PC-3 (cell line): ENCODE measurements at places on chromosomes 1 and 21. TPM values are rescaled to one million over a fixed set of nuclear protein-coding genes. Genes with fewer than 3 reads are reported as not detected.

DNA sequence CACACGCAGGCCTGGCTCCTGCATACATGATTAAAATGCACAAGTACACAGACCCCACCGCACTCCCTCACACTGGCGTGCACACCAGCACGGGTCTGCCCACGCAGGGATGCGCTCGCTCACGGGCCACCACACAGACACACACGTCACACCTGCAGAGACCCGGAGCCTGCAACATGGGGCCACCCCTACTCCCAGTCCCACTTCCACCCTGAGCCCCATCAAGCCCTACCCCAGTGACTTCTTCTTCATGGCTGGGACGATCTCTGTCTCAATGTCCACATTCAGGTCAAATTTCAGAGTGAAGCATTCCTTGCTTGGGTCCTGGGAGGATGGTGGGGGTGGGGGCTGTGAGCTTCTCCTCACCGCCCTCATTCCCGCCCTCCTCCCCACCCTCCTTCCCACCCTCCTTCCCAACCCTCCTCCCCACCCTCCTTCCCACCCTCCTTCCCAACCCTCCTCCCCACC, 8.9 kb upstream of the TNFRSF25 start:
- peaks cover 24% of the 10 kb centered on the region for H3K36me3 ChIP-seq
- no peak for DNase-seq
- H3K4me3 ChIP-seq, result no peak overlapping the region
- no peaks in the 10 kb centered on the region for H3K27me3 ChIP-seq
- no peak overlapping the region for H3K27ac ChIP-seq

DNA sequence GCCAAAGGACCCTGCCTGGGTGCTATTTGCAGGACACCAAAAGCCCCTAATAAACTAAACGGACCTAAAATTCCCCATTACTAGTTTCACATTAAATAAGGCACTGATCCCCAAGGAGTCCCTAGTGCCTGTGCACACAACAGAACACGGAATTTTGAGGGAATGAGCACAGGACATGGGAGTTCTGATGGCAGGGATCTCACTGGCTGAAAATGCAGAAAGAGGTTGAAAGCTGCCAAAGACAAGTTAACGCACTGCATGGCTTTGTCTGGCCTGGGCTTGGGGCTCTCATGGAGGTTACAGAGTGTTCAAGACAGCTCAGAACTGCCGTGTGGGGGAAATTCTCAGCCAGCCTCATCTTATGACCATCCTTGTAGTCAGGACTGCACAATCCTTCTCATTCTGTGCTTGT, 15.6 kb upstream of the ATP1B1 start:
- H3K4me1 ChIP-seq, result no peaks in the 10 kb centered on the region
- H3K36me3 ChIP-seq, result no peaks in the 10 kb centered on the region
- H3K27me3 ChIP-seq, result no peaks in the 10 kb centered on the region
- no peak overlapping the region for H3K27ac ChIP-seq

DNA sequence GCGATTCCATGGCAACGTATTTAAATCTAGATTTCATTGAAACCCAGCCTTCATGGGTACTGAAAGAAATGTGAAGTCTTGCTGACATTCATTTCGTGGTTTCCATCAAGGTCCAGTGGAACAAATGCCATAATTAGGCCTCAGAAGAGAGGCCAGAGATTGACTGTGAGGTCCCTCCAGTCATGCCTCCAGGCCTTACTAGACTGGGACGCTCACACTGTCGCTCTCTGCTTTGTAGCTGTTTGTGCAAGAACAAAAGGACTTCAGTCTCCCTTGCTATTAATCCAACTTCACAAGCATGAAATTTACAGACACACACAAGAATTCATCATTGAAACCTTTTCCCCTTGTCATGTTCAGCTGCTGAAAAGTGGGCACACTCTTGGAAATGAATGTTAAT, 180.4 kb upstream of the FOXD3 start:
- H3K27me3 ChIP-seq, result peaks cover 38% of the 10 kb centered on the region
- DNase-seq, result no peak
- no peaks in the 10 kb centered on the region for H3K36me3 ChIP-seq
- no peak overlapping the region for H3K27ac ChIP-seq

DNA sequence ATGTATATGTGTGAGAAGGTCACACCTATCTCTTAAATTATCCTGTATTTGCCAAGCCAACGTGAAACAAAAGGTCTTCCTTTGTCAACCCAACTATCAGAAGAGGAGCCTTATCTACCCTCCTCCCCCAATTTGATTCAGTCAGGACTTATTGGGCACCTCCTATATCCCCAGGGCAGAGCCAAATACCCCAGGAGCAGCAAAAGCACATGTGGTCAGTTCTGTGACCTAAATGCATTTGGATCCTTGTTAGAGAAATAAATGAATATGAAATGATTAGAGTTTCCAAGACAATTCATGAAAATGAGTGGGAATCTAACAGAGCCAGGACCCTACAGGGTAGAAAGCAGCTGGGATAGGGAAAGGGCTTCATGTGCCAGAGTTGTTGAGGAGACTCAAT, 37.0 kb upstream of the KCND3 start:
- no peak overlapping the region for H3K27ac ChIP-seq
- no peak overlapping the region for H3K4me3 ChIP-seq
- no peak for DNase-seq

The LCE1D gene
- not detected in 2 replicates for total RNA-seq

GRCh38 chr1:36576551-36577110, 93.9 kb upstream of the CSF3R start:
- no peak for DNase-seq
- H3K4me3 ChIP-seq, result no peak overlapping the region
- H3K4me1 ChIP-seq, result no peaks in the 10 kb centered on the region
- H3K36me3 ChIP-seq, result no peaks in the 10 kb centered on the region
- no peak overlapping the region for H3K27ac ChIP-seq

- H3K27me3 ChIP-seq, result no peaks in the 10 kb centered on the region
- H3K27ac ChIP-seq, result no peak overlapping the region
- H3K4me3 ChIP-seq, result no peak overlapping the region
- no peaks in the 10 kb centered on the region for H3K36me3 ChIP-seq
- DNase-seq, result no peak
Observed at GRCh38 chr1:183693521-183693920, 40.4 kb upstream of the APOBEC4 start.
